ENCODE measurements at places on chromosomes 7 and 10. TPM values are rescaled to one million over a fixed set of nuclear protein-coding genes. Genes with fewer than 3 reads are reported as not detected.

SLC26A4 gene
- total RNA-seq = 0.78 TPM

GRCh38 chr10:73159038-73159648 lies 8.7 kb downstream of the ECD start:
- peaks cover 18% of the 10 kb centered on the region for H3K4me1 ChIP-seq
- peaks cover 36% of the 10 kb centered on the region for H3K36me3 ChIP-seq
- no peaks in the 10 kb centered on the region for H3K27me3 ChIP-seq
- no peak overlapping the region for H3K4me3 ChIP-seq
- H3K27ac ChIP-seq = no peak overlapping the region

DNA sequence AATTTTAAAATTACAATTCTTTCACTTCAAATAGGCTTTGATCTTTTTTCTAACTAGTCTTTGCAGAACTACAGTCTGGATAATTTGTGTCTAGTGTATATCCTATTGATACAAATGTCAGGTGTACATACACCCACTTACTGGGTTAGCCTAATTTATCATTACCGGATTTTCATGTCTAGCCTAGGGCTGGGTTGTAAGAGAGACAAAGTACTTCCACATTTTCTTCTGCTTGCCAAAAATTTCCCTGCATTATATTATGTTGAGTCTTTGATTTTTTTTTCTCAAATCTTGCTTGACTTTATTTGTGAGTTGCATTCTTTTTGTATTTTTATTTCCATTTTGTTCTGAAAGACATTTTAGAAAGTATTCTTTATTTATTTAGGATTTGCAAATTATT lies 284.8 kb upstream of the FZD8 start:
- H3K27me3 ChIP-seq = no peaks in the 10 kb centered on the region
- no peak overlapping the region for H3K27ac ChIP-seq
- no peak for DNase-seq
- no peaks in the 10 kb centered on the region for H3K36me3 ChIP-seq
- H3K4me3 ChIP-seq = no peak overlapping the region

DNA sequence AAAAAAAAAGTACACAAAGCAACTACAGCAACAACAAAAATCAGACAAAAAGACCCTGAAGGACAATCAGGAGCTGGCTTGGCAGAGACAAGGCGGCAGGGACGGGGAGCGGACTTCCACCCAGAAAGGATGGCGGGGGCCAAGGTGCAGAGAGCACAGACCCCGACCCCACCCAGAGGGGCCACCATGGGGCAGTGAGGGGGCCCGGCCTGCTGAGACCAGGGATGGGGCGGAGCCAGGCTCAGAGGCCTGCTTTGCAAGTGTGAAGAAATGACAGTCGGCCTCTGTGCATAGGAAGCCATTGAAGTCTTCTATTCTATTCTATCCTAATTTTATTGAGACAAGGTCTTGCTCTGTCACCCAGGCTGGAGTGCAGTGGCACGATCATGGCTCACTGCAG lies 82.0 kb downstream of the ELFN1 start:
- DNase-seq = no peak
- no peaks in the 10 kb centered on the region for H3K36me3 ChIP-seq
- peaks cover 13% of the 10 kb centered on the region for H3K27me3 ChIP-seq
- H3K4me1 ChIP-seq = no peaks in the 10 kb centered on the region
- no peak overlapping the region for H3K27ac ChIP-seq
- no peak overlapping the region for H3K4me3 ChIP-seq

DNA sequence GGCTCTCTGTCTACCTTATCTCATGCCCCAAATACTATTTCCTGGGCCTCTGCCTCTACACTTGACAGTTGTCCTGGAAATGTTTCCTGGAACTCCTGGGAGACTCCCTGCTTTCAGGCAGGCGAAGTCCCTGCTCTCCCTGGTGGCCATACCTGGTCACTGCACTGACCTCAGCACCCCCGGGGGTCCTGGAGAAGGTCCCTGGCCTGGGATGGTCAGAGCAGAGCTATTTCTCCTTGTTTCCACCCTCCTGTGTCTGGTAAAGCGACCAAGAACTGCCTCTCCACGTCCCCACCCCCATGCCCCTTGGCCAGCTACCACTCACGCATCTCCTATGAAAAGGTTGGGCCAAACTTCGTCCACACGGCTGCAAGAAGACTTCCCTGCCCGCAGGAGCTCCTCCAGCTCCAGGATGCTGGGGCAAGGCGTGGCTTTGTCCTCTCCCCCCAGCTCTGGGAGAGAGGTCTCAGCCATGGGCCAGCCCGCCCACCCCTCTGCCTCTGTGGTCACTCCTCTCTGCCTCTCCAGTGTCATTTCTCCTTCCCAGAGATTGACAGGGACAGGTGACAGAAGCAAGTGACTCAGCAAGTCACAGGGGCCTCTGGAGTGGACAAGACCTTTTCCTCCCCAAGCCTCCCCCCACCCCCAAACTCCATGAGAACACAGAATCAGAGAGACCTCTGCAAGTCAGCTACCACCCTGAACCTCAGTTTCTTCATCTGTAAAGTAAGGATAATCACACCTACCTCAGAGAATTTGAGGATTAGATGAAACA lies 2.6 kb upstream of the SAMD8 start:
- H3K36me3 ChIP-seq = no peaks in the 10 kb centered on the region
- H3K27me3 ChIP-seq = no peaks in the 10 kb centered on the region
- H3K27ac ChIP-seq = no peak overlapping the region
- no peak for DNase-seq

DNA sequence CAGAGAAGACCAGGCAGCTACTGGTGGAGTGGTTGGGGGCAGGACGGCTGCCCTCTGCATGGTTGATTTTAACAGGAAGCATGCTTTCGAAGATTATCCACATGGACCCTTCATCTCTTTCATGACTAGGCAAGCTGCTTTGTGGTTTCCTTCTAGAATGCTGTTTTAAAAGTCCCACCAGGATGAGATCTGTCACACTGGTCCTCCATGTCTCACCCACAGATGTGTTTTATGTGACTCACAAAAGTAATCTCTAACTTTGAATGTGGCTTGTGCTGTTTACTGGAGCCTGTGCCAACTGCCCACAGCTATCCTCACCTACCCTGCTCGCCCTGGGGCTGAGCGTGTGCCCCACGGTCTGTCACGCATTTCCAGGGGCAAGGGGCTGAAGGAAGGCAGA lies 188.8 kb downstream of the GFRA1 start:
- H3K4me3 ChIP-seq = no peak overlapping the region
- no peaks in the 10 kb centered on the region for H3K27me3 ChIP-seq
- no peak overlapping the region for H3K27ac ChIP-seq
- DNase-seq = no peak

DNA sequence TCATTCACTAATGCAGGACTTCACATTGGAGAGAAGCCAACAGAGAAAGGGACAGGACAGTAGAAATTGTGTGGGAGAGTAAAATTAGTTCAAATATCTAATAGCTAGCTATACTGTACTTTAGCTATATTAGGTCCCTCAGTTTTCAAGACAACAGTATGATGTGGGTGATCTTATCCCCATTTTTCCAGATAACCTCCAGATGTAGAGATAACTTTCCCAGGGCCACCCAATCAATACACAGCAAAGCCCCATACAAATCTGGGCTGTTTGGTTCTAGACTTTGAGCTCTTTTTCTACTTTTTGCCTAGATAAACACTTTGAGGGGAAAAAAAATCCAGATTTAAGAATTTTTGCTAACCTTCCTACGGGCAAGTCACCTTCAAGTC lies 482 bp upstream of the CLDN12 start:
- H3K36me3 ChIP-seq = peaks cover 20% of the 10 kb centered on the region
- peaks cover 9% of the 10 kb centered on the region for H3K4me1 ChIP-seq
- no peak for DNase-seq
- H3K4me3 ChIP-seq = peak overlapping the region; percentile 47
- H3K27ac ChIP-seq = no peak overlapping the region
- no peaks in the 10 kb centered on the region for H3K27me3 ChIP-seq

GRCh38 chr10:65346466-65346865 lies 1579.4 kb upstream of the LRRTM3 start:
- H3K27ac ChIP-seq = no peak overlapping the region
- H3K36me3 ChIP-seq = no peaks in the 10 kb centered on the region
- no peaks in the 10 kb centered on the region for H3K27me3 ChIP-seq
- no peak for DNase-seq
- H3K4me3 ChIP-seq = no peak overlapping the region
- no peaks in the 10 kb centered on the region for H3K4me1 ChIP-seq
